ENCODE measurements at places on chromosomes 7 and 10.
A peak's percentile ranks its signal among the peaks of the same experiment; 100 is the strongest.

DNA sequence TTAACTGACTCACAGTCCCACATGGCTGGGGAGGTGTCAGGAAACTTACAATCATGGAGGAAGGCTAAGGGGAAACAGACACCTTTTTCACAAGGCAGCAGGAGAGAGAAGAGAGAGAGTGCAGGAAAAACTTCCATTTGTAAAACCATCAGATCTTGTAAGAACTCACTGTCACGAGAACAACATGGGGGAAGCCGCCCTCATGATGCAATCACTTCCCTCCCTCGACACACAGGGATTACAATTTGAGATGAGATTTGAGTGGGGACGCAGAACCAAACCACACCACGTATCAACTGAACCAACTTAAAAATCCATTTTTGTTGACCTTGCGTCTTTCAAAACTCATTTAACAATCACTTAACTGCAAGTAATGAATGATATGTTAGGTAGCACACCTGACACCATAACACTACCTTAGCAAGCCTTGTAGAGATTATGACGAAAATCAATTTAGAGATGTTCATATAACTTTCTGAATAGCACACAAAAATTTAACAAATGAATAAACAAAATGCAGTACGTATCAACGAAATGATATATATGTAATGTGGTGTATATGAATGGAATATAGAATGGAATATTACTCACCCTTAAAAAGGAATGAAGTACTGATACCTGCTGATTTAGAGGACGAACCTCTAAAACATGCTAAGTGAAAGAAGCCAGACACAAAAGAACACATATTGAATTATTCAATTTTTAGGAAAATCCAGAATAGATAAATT, 3.7 kb downstream of the FAM3C start:
- DNase-seq, result no peak

DNA sequence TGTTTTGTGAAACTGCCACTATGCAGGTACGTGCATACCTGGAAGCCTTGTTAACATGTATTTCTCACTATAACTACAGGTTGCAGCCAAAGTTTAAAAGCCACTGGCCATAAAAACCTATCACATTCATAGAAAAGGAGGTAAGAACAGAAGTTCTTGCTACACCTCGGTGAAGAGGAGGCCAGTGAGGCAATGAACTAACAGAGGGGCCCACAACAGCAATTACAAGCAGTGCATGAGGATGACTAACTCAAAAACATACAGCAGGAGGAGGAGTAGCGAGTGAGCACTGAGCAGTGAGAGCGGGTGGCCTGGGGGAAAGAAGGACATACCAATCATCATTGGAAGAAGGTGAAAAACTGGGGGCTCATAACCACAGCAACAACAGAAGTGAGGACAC, 51.6 kb downstream of the NUDCD3 start:
- no peak for DNase-seq

GRCh38 chr10:85457191-85457590, 909.4 kb downstream of the GRID1 start:
- DNase-seq, result no peak

GRCh38 chr10:45355494-45355893, 18.5 kb upstream of the ALOX5 start:
- no peak for DNase-seq

- DNase-seq, result no peak
Measured at GRCh38 chr10:73843261-73843660, 31.1 kb downstream of the CAMK2G start.

- no peak for DNase-seq
Measured at GRCh38 chr10:119511828-119512515, 30.5 kb downstream of the RGS10 start.

DNA sequence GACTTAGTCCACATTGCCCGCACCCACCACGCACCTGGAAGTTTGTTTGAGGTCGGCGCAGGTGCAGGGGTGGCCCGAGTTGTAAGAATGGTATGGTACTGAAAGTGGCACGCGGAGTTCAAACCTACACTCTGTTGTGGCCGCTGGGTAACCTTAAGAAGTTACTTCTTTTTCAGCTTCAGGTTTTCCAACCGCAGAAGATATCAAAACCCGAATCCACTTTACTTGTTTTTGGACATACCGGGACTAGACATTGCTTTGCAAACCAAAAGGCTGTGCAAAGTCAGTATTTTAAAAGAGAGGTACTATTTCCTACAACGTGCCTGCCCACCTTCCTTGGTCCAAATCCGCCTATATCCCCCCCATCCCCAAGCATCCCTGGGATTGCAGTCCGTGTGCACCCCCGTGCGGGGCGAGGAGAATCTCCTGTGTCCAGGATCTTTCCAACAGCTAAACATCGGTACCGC, 1.0 kb downstream of the IGFBP3 start:
- DNase-seq, result no peak

- no peak for DNase-seq
Measured at GRCh38 chr7:154167807-154168206, 115.6 kb downstream of the DPP6 start.

GRCh38 chr7:135645296-135645904, 16.9 kb upstream of the STMP1 start:
- peak; percentile 46 for DNase-seq

DNA sequence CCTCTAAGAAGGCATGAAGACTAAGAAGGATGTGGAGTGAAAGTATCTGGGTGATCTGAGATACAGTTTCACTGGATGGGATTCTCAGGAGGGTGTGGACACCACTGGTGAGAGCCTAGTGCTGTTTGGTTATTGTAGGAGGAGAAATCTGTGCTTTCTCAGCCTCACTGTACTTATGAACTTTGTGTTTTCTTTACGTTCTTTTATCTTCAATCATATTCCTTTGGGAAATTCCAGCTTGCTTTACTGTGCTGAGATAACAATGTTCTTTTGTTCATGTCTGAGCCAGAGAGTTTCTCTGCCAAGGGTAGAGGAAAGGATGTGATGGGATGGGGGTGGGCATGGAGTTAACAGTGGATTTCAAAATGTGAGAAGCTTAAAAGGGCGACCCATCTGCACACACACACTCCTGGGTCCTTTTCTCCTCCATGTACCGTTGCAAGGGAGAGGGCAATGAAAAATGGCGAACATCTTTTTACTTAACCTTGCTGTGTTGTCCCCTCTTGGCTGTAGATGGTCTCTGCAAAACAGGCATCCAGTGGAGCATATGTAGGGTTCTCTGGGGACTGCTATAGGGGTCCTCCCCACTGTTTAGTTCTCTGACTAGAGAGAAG, 25.0 kb upstream of the TAX1BP1 start:
- DNase-seq, result no peak

GRCh38 chr10:76309070-76309469, 877.6 kb downstream of the LRMDA start:
- no peak for DNase-seq

GRCh38 chr7:22124941-22125340, 179.2 kb upstream of the CDCA7L start:
- DNase-seq, result no peak

DNA sequence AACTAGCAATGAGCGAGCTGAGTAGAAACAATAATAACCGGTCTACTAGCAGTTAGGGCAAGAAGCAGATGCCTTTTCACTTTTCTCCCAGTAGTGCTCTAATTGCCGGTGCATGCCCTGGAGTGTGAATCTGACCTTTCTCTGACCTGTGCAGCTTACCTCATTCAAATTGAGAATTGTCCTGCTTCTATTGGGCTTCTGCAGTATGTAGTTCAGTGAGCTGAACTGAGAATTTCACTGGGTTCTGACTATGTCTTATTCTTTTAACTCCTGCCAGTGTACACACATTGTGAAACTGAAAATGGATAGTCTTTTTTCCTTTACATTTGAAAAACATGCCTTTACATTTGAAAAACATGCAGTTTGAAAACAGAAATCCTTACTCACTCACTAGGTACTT, 157.9 kb upstream of the GRM3 start:
- DNase-seq, result no peak

GRCh38 chr10:71433768-71434744, 37.3 kb downstream of the CDH23 start:
- DNase-seq, result no peak

All from NCI-H2081 (cell line).